ENCODE measurements at places on chromosomes 4 and X.

DNA sequence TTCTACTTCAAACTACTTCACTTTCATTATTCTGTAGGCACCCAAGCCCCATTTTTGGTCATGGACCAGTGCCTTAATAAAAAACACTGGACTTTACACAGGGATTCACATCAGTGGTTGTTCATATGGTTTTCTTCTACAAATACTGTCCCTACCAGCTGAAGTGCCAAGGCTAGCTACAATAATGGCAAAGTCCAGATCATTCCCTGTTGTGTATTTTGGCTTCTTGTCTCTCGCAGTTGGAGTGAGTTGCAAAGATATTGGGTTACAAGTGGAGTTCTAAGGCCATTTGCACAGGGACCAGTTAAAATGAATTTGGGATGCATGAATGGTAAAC, 16.7 kb upstream of the ANKRD17 start:
- DNase-seq = no peak

DNA sequence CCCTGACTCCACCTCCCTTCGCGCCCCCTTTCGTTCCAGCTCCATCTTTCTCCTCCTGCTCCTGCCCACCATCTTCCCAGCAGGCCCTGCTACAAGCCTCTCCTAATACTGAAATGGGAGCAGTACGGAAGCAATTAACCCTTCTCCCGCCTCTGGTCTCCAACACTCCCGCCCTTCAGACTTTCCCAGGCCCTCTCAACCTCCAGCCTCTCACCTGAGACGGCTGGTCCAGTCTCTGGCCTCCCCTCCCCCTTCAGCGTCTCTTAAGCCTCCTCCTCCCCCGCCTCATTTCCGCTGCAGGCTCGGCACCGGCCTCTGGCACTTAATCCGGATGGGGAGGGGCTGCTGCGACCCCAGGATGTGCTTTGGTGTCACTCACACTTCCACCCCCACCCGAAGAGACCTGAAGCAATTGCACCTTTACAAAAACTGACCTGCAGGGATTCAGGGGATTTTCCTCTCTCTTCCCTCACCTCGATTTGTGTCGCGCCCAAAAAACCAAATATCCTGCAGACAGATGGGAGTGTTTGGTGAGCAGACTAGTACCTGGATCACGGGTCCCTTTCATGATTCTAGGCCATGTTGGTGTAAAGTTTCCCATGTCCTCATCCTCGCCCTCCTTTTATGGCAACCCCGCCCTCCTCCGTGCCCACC, 657 bp downstream of the TCEAL8 start:
- peak; percentile 44 for DNase-seq

DNA sequence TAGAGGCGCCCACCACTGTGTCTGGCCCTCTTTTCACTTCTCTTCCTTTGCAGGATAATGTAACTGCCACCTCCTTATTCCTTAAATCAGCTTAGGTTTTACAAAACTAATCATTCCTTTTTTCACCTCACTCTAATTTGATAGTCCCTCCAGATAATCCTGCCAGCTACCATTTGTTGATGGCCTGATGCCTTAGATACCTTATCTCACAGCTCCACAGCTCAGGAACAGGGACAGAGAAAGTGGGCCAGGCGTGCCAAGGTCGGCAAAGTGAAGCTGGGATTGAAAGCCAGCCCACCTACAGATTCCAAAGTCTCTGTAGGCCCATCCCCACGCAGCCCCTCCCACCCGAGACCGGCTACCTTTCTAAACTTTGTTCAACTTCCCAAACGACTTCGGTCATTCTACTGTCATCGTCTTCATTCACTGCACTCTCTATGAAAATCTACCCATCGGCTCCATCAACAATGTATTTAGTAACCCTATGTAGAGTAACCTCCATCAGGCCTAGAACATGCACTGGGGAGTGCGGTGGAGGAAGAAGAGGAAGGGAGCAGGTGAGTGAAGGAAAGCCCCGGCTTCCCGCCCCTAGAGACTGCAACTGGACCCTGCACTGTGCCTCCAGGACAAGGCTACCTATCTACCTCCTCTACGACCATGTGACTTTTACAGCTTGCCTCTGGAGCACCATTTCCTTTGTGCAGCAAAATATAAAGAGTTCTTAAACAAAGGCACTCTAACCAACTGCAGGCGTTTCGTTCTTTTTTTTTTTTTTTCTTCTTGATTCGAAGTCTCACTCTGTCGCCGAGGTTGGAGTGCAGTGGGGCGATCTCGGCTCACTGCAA, 1.5 kb downstream of the CASP6 start:
- DNase-seq = no peak

- no peak for DNase-seq
Measured at GRCh38 chr4:61923179-61923578, 723.1 kb downstream of the ADGRL3 start.

DNA sequence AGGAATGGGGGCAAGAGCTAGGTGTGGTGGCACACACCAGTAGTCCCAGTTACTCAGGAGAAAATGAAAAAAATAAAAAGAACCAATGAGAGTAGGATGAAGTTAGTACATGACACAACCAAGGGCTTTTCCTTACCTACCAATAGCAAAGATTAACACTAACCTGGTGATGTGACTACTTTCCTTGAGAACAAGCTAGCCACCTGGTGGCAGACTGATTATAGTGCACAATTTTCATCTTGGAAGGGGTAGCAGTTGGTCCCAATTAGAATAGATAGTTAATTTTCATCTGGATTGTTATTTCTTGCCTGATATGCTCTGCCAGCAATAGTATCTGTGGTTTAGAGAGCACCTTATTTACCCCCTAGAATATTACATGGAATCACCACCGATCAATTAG, 1216.8 kb upstream of the PABPC4L start:
- no peak for DNase-seq

- no peak for DNase-seq
Measured at GRCh38 chr4:156685308-156685707, 286.3 kb downstream of the PDGFC start.

DNA sequence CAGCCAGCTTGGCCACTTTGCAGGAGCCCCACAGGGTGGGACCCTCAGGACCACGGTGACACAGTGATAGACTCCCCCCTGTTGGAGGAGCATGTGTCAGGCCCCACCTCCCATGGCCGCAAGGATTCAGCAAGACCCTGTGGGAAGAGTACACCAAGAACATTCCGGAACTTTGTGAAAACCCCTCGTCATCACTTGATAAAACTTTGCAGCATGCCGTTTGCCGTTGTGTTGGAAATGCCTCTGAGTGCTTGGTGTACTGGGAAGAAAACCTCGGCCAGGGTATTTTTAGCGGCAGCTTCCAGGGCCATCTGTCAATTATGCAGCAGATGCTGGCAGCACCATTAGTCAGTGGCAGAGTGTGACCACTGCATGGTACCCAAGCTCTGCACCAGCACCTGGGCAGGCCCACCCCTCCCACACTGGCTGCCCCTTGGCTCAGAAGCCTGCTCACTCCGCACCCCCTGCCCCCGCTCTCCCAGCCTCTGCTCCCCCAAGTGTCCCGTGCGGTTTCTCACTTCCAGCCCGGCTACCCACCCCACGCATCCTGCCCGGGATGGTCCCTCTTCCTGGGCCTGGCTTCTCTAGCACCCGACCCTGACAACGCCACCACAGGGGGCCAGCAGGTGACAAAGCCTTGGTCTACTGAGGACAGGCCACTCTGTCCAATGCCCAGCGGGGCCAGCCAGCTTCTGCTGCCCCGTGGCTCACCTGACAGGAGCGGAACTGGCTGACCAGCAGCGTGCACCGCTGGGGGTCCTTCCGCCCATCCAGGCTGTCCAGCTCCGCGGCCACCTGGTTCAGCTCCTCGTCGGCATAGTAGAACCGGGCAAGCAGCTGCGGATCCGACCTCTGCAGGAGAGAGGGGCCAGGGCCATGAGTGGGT, 65.0 kb downstream of the ZFYVE28 start:
- no peak for DNase-seq

DNA sequence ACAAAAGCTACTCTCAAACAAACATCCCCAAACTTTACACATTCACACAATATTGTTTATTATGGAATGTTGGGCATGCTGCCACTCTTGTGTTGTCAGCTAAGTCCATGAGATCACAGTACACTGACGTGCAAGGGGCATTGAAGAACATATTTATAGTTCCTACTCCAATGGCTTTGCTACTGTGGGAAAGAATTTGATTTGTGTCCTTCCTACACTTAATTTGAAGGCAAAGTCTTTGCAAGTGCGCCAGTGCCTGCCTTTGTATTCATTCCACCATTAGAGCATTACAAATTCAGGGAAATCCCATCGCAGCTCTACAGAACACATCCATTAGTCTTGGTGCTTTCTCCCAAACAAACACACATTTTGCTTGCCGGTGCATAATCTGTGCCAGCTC, 45.4 kb upstream of the FTHL17 start:
- DNase-seq = no peak

GRCh38 chr4:122833999-122834398, 7.4 kb downstream of the FGF2 start:
- DNase-seq = no peak

DNA sequence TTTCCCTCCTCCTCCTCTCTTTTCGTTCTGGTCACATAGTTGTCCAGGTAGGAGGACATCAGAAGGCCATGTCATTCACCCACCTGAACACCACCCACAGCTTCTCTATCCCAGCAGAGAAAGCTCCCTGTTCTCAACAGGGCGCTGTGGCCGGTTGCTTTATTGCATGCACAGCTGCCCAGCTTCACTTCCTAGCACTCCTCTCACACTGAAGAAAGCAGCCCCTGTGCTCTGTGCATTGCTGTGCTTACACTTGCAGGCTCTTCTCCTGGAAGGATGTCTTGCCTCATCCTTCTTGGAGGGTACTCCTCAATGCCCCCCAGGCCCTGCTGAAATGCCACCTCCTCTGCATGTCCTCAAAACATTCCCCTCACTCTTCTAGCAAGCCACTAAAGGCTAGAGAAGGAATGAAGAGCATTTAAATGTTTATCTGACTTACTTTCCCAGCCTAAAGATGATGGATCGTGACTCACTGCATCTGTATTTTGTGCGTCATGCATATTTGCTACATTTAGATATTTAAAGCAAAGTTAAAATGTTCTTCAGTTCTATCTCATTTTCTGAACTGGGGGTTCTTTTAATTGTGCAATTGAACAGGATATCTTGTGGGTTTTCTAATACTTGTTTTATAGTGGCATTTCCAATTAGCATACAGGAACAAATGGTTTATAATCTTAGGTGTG, 186.4 kb upstream of the PUDP start:
- peak; percentile 17 for DNase-seq

DNA sequence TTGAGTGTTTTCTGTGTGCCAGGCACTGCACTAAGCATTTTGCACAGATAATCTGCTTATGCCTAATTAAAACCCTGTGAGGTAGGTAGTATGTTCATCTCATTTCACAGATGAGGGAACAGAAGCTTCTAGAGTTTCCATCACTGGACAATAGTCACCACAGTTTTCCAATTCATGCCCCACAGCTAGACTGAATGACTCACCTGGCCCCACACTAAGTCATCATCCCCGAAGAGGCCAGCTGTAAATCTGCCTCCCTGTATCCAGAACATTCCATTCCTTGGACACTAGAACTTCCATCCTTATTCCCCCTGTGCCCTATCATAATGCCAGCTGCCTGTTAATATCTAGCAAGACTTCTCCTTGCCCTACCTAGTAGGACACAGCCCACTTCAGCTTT, 40.9 kb upstream of the NYX start:
- DNase-seq = no peak

DNA sequence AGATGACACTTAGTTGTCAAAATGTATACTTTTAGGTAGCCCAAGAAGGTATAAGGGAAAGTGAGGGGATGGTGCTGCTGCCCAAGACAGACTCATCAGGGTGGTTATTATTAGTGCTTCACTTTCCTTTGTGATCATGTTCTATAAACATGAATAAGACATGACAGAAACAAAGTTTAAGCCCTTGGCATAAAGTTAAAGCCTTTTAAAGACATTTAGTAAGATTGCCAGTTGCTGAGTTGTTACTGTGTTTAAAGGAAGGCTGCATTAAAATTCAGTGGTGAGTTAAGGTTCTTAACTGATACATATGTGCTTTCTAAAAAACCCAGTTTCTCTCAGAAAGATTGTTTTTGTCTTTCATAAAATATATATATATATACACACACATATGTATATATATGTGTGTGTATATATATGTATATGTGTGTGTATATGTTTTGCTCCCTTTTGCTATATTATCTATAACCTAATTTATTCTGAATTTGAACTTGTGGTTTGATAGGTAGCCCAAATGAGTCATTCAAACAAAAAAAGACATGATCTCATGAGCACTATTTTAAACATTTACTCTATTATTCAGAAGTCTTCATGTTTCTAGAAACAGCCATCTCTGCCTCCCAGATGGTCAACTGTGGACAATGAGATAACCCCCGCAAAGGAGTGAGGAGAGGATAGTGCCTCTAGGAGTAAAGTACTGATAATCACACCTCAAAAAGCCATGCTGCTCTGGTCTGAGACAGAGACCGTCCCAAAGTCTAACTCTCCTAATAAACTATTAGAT, 98.1 kb upstream of the OTUD4 start:
- DNase-seq = no peak

DNA sequence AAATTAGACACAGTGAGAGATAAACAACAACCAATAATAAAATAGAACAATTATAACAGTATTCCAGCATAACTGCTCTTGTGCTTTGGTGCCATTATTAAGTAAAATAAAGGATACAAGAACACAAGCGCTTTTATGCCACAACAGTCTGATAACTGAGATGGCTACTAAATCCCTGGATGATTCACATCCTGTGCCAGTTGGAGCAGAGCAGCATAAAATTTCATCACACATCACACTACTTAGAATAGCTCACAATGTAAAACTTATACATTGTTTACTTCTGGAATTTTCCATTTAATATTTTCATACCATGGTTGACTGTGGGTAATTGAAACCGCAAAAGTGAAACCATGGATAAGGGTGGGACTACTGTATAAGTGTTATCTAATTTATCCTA, 399.9 kb upstream of the CNKSR2 start:
- no peak for DNase-seq

GRCh38 chr4:39472396-39472795, 13.5 kb downstream of the LIAS start:
- DNase-seq = peak; percentile 22

DNA sequence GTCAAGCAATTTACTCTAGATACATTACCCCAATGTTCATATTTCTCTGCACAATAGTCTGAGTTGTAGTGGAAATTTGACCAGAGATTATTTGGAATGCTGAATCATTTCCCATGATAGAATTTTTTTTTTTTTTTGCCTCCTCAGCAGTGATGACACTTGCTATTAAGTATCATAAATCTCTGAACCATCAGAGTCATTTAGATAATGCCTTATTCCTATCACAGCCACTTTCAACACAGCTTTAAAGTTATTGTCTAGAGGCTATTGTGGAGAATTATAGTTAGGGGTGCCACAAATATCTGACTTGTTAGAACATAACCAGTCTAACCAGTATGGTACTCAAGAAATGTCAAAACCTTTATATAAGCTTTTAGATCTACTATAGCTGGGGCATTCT, 79.8 kb downstream of the LCORL start:
- no peak for DNase-seq
